Posterior vena cava (tissue), 2 donors: ENCODE measurements at places on chromosomes 7 and 10. TPM values are rescaled to one million over a fixed set of nuclear protein-coding genes. Genes with fewer than 3 reads are reported as not detected.

The GRID2IP gene
- total RNA-seq = not detected

The PRF1 gene
- total RNA-seq = 5.2 TPM

The MICALL2 gene
- 38.5 TPM for total RNA-seq

The ITGB8 gene
- 13.6 TPM for total RNA-seq

The GPR158 gene
- total RNA-seq = 0.05 TPM

The CPXM2 gene
- total RNA-seq = 200 TPM

The CALHM3 gene
- not detected for total RNA-seq

The NRF1 gene
- total RNA-seq = 11.7 TPM

GRCh38 chr7:70693686-70694433 lies 438.1 kb upstream of the GALNT17 start:
- DNase-seq = peak; percentile 92

- no peak for DNase-seq
These were observed 44.1 kb downstream of the ANTXRL start for GRCh38 chr10:46330894-46331293.

DNA sequence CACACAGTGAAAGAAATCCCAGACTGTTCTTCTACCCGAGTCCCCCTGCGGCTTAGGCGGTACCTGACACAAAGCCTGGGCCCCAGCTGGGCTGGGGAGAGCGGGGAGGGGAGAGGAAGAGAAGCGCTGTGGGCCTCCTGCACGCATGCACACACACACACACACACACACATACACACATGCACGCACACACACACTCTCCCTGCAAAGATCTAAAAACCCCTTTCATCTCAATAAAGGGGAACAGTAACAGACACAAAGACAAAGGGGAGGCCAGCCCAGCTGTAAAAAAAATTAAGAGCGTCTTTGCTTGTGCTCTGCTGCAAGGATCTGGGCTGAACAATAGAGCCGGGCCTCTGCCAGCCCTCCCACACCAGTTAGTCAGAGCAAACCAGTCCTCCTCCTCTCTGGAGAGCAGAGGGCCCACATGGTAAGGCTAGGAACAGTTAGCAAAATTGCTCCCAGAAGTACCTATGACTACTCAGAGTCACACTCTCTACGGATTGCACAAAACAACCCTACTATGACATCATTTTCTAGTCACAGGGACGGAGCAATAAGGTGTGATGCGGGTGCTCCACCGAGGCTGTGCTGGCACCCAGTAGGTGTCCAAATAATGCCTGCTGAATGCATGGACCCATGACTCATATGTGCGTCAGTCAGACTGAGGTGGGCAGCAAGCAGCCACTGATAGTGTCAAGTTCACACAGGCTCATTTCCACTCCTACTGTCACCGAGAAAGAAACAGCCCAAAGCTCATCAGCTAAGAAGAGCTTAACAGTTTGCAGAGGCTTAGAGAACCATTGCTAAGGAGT lies 9.2 kb downstream of the ITPRIP start:
- peak; percentile 93 for DNase-seq

- DNase-seq = no peak
These were observed 149.4 kb upstream of the FERD3L start for GRCh38 chr7:19294619-19295018.

- no peak for DNase-seq
These were observed 8.8 kb downstream of the INPP5F start for GRCh38 chr10:119734396-119735332.

GRCh38 chr7:116713500-116713899 lies 41.5 kb downstream of the MET start:
- DNase-seq = no peak

- DNase-seq = peak; percentile 82
These were observed 1.4 kb downstream of the CPXM2 start for GRCh38 chr10:123890226-123890625.

- no peak for DNase-seq
These were observed 451.7 kb downstream of the PTPRN2 start for GRCh38 chr7:158135931-158136330.

GRCh38 chr10:12241810-12242529 lies 46.0 kb downstream of the CDC123 start:
- no peak for DNase-seq

DNA sequence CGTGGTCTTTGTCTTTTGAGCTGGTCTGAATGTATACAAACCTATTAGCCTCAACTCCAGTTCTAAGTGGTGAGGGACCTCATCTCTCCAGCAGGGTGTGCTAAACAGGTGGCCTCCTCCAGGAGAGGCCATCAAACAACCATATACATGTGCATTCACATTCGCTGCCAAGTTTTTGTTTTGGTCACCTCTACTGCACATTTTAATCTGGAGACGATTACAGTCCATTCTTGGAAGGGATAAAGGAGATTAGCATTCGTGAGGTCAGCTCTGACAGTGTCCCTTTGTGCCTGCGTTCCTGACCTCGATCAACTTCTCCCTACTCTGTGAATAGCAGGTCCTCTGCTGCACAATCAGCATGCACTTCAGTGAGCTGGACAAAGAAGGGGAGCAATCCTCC lies 60.8 kb downstream of the RHOBTB1 start:
- DNase-seq = no peak

DNA sequence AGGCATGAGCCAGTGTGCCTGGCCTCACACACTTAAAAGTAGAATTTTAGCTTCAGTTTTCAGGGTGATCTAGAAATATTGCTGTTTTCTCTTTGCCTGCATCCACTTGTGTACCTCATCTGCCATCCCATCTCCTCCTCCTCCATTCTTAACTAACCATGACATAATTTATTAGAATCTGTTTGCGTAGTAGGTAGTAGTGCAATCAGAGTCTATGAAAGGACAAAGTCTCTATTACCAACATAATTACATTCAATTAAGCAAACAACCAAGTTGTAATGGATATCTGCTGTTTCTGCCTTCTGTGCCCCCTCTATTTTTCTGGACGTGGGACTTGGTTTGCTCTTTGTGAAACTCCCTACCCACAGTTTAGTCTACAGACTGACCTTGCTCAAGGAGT lies 72.9 kb downstream of the CDK14 start:
- no peak for DNase-seq

- DNase-seq = no peak
These were observed 156.8 kb downstream of the CCDC71L start for GRCh38 chr7:106504207-106504606.

DNA sequence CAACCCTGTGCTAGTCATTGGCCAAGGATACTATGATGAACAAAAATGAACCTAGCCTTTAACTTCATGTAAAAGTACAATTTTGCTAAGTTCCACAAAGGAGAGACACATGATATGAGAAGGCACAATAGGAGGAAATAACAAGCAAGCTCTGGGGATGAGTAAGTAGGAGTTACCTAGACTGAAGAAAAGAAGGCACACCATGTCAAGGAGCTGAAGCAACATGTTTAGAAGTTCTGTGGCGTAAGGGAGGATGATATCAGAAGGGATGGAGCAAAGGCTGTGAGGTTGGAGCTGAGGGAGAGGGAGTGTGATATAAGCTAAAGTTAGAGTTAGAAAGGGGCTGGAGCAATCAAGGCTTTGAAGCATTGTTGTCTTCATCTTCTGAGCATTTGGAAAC lies 25.6 kb downstream of the KIFBP start:
- DNase-seq = no peak

DNA sequence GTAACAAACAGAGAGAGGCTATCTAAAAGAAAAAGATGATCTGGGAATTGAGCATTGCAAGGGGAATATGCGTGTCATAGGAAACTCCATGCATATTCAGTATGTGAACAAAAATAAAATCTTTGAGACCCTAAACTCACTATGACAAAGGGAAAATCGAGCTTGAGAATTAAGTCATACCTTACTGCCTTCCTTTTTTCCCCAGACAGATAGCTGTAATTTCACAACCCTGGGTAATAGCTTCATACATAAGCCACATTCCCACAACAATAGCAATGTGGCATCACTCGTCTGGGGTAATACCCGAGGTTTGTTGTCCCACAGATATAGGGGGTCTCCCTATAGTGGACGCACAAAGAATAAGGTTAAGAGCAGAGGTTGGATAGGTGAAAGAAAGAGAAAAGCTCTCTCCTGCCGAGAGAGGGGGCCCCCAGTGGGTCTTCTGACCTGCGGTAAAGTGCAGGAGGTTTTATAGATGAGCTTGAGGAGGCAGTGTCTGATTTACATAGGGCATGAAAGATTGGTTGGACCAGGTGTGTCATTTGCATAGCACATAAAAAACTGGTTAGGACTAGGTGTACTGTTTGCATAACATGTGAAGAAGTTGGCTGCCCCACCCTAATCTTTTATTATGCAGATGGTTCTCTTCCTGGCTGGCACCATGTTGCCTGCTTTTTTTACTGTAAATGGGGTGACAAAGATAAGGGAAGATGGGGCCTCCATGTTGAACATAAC lies 11.6 kb downstream of the CYP3A43 start:
- DNase-seq = no peak

GRCh38 chr10:104501449-104501848 lies 139.6 kb upstream of the SORCS3 start:
- DNase-seq = no peak

DNA sequence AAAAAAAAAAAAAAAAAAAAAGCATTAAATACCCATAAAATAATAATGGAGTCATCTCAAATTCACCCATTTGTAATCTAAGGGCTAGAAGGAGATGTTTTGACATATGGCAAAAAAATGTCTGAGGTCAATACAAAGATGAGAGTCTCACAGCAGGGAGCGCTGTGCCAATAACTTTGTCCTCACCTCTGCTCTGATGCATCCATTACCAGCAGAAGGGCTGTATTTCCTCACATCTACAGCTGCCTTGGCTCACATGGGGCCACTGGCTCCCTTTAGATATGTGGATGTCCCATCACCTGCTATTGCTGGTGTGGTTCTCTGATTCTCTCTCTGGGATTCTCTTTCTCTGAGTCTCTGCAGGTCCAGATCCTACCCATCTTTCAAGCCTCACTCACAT lies 90.3 kb upstream of the FAM133B start:
- DNase-seq = no peak

DNA sequence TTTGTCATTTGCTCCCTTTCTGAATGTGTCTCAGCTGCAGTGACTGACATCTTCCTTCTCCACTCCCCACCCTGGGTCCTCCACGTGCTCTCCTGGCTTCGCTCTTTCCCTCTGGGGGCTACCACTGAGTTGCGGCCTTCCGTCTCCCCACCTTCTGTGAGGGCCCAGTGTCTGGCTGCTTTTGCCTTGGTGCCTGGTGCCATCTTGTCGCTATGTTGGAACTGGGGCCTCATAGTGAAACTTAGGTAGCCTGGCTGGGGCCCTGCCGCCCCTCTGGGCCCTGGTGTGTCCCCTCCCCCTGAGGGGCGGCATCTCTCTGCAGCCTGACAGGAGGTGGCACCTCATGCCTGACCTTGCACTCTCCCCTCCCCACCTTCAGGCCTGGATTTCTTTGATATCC lies 144.1 kb downstream of the ANLN start:
- no peak for DNase-seq

DNA sequence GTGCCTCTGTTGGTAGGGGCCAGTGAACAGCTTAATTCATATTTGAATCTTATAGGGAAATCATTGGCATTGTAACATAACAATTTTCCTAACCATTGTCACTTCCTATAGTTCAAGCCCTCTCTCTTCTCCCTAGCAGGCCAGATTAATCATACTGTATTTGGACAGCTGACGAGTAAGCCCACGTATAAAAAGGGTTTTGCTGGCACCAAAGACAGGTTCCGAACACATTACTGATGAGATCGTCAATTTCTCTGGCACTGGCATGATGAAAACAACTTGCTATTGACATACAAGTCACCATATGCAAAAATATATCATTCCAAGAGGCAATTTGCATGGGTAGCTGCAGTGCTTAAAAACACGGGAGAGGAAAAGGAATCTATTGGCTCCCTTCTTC lies 891.1 kb upstream of the AUTS2 start:
- DNase-seq = no peak

DNA sequence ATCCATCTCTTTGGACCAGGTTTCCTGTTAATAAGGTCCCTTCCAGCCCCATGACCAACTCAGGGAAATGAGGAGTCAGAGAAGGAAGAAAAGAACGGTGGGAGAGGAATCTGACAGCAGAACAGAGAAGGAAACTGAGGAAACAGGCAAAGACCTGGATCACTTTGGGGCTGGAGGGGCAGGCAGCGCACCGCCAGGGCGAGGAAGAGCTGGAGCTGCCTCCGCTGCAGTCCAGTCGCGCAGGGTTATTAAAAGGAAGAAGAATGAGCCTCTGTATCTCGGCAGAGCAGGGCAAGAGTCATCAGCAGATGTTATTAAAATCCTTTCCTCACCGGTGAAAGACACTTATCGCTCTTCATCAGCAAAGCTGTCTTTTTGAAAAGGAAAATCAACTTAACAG lies 37.7 kb upstream of the R3HCC1L start:
- DNase-seq = no peak

DNA sequence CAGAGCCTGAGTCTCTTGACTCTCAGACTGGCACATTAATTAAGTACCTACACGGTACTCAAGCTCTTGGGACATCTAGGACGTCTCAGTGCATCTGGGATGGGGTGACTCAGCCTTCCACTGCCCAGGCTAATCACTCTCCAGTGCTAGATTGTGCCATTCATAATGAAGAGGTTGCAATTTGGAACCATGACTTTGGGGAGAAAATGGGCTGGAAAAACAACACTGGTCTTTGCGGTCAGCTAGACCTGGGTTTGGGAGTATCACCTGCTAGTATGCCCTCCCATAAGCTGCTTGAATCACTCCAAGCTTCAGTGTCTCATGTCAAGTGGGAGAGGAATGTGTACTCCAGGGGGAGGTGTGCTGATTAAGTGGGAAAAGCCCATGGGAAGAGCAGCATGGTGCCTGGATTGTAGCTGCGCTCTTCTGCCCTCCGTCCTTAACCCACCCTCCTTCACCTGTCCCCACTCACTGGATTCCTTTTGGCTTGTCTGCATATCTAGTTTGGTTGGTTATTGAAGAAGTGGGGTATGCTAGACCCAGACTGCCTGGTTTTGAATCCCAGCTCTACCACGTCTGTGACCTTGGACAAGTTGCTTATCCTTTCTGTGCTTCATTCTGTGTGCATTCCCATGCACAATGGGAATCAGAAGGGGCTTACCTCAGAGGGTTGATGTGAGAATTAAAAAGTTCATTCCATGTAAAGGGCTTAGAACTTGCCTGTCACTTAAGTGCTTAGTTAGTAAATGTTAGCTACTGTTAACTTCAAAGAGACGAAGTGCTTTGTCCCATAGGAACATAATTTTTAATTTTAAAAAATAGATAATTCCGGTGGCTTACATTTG lies 3.8 kb downstream of the NFE2L3 start:
- DNase-seq = no peak

DNA sequence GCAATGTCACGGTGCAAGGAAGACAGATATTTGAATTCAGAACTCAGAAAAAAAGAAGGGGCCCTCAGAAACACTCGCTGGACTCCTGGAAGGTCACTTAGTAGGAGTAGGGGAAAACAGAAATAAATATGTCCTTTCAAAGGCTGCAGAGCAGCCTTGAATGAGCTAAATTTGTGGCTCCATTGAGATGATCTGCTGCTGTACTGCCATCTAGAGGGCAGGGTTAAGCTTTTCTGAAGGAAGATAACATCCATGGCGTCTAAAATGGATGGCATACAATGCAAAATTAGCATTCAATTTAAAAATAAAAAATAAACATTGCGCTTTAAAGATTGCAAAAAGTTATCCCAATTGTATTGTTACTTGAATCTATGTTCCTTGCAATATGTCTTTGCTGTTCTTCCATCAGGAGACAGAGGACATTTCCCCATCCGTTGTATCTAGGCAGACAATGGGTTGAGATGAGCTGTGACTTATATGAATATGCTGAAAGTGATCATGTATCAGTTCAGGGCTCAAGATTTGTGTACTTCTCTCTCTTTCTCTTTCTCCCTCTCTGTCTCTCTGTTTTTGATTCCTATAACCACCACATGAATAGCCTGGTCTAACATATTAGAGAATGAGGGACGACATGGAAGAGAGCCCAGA lies 642.2 kb downstream of the SH2D4B start:
- no peak for DNase-seq
